Stimulated activated CD8-positive, alpha-beta memory T cell treated with anti-CD3 and anti-CD28 coated beads, Interleukin-12 subunit alpha, Interleukin-12 subunit beta, amount 100 ng/mL, for 4 hours (primary cell): ENCODE measurements at places on chromosomes 5 and 9.

DNA sequence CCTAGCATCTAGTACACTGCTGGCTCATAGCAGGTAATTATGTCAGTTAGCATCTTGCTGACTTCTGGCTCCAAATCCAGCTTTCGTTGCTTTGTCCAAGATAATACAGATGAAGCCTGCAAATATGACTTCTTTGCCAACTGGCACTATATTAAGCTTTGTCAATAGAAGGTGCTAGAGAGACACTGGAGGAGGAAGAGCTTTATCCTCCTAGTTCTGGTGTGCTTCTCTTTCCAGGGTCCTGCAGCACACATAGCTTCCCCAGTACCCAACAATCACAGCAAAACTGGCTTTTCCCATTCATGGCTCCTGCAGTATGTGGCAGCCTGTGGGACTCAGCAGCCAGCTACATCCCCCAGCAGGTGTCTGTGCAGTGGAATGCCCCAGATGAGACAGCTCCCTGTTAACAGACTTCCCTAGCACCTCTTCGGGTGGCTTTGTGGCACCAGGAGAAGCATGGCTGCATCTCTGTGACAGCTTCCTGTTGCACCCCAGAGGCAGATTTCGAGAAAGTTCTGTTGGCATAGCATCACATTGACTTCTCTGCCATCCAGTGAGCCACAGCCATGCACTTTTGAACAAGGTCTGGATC lies 147.8 kb downstream of the OXCT1 start:
- DNase-seq: no peak

GRCh38 chr9:107597743-107598217 lies 108.2 kb upstream of the KLF4 start:
- DNase-seq: no peak

DNA sequence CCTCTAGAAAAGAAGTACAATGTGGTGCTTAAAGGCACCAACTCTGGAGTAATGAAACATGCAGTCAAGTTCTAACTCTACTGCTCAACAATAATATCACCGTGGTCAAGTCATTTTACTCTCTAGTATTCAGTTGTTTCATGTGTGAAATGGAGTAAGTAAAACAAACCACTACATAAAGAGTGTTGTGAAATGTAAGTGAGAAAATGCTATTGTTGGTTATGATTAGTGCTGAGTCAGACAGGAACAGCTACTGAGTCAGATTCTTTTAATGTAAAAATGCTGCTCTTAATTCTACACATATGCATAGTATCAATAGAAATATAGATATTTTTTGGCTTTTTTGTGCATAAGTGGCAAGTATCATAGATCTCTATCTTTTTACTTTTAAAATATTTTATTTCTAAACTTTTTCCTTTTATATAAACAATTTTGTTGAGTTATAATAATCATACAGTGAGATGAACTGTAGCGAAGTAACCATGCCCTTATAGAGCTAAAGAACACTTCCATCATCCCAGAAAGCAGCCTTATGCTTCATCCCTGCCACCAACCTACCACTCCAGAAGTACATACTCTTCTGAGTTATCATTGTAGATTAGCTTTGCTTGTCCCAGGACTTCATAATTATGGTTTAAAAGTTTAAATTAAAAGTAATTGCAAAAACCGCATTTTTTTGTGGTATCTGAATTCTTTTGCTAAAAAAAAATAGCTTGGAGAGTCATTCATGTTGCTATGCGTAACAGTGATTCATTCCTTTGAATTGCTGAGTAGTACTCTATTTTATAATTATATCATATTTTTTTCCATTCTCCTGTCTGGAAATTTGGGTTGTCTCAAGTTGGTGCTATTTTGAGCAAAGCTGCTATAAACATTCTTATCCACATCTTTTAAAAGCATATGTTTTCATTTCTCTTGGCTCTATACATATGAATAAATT lies 548.2 kb upstream of the CLINT1 start:
- no peak for DNase-seq

- no peak for DNase-seq
Observed at GRCh38 chr9:129575818-129576217, 45.1 kb downstream of the C9orf50 start.

DNA sequence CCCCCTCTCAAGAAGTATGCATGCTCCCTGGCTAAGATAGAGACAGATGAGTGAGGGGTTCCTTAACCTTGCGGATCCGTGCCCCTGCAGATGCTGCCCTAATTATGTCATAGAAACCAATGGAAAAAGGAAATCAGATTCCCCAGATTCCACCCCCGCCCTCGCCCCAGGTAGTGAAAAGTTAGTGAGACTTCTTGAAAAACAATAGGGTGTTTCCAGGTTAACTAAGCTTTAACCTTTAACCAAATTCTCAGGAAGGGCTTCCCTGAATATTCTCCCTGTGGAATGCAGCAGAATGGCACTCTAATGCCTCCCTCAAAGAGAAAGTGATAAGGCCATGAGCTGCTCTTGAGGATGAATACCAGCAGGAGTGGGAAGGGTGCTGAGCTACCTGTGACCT lies 116.0 kb upstream of the RANBP3L start:
- DNase-seq: no peak

DNA sequence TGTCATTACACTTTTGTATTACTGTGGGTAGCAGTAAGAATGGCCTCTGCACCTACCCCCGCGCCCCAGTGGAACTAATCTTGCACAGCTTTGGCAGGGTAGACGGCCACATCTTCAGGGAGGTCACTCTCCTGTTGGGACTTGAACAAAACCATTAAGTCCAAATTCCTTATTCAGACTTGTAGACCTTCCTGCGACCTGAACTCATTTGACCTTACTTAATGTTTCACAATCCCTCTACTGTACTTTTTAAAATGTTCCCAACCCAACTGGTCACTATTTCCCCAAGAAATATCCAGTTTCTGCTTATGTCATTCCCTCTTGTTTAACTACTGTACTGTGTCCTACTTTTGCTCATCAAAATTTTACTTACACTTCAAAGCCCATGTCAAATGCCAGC lies 5.3 kb upstream of the FAM120AOS start:
- no peak for DNase-seq

GRCh38 chr5:144416196-144416595 lies 245.5 kb downstream of the KCTD16 start:
- DNase-seq: no peak

DNA sequence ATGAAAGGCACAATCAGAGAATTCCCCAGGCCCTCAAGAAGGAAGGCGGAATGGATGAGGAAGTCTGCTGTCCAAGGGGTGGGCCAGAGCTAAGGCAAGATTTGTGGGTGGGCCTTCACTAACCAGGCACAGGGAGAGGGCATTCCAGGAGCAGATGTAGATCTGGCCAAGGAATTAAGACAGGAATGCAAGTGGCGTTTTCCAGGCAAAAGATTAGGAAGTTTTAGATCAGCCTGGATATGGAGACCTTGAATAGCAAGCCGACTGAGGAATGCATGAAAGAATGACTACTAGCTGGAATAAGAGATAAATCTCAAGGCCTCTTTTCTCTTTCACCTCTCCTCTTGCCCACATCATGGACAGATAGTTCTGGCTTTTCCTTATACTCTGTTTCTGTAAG lies 68.5 kb downstream of the GHR start:
- DNase-seq: no peak

DNA sequence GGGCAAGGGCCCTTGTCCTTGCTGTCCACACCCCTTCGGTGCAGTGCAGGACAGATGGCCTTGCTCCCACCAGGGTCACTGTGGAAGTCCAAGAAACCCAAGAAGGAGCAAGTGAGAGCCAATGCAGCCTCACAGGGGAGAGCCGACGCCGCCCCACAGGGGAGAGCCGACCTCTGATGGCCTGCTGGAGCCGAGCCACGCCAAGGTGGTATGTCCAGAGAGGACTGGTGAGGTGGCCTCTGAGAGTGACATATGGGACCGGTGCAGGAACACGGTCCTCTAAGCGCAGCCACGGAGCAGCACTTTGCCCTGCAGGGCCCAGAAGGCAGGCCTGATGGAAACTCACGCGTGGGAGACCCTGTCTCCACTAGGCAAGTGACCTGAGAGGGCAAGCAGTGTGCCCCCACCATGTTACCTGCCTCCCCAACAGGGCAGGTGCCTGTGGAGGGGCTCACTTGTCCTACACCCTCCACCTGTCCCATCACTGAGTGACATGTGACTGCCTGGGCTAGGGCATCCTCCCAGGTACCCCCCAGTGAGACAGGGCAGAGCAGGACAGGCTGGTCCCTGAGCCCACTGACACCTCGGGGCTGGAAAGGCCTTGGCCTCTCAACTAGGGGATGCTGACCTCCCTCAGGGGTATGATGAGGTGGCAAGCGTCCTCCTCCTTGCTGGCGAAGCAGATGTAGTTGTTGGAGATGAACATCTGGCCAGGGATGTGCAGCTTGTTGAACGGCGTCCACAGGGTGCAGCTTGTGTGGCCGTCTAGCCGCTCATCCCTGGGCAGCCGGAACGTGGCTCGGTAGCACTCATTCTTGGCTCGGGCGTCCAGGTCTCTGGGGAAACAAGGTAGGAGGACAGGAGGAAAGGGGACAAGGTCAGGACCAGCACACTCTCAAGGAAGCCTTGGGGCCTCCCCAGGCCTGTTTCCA lies 16.7 kb downstream of the TBC1D9B start:
- no peak for DNase-seq

GRCh38 chr5:56050551-56051255 lies 55.9 kb upstream of the IL6ST start:
- no peak for DNase-seq

DNA sequence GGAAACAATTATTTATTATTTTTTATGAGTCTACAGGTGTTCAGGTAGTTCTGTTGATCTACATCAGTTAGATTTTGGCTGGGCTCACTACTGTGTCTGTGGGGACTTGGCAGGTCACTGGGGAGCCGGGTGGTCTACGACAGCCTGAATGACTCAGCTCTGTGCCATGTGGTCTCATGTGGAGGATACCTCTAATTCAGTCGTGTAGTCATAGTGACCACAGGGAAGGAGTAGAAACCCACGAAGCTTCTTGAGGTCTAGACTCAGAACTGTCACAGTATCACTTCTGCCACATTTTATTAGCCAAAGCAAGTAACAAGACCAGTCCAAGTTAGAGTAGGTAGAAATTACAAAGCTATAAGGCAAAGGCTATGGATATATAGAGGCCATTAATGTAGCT lies 64.7 kb upstream of the GRAMD2B start:
- DNase-seq: no peak

GRCh38 chr9:113215132-113215531 lies 5.9 kb downstream of the FKBP15 start:
- no peak for DNase-seq

GRCh38 chr5:151607304-151607703 lies 16.2 kb upstream of the FAT2 start:
- DNase-seq: no peak

GRCh38 chr5:160835818-160836528 lies 16.0 kb downstream of the ATP10B start:
- no peak for DNase-seq
